ENCODE measurements at places on chromosomes 3 and 15. TPM values are rescaled to one million over a fixed set of nuclear protein-coding genes. Genes with fewer than 3 reads are reported as not detected.

The DUOX2 gene
- not detected for total RNA-seq

The CCR3 gene
- total RNA-seq: not detected

The SH3BP5 gene
- total RNA-seq: 5.9 TPM

The CMC1 gene
- 28.0 TPM for total RNA-seq

The ITIH4 gene
- total RNA-seq: 28.4 TPM

The CCR8 gene
- total RNA-seq: not detected

The UACA gene
- total RNA-seq: not detected

The FRMD5 gene
- total RNA-seq: not detected

The FBXL22 gene
- total RNA-seq: 0.68 TPM

The SCG3 gene
- total RNA-seq: not detected

The PPARG gene
- not detected for total RNA-seq

The BCL2A1 gene
- total RNA-seq: 27.1 TPM

Measured in CD8-positive, alpha-beta T cell (primary cell).